CD8-positive, alpha-beta memory T cell (primary cell): ENCODE measurements at places on chromosomes 13 and 19.

GRCh38 chr19:47303966-47304365, 5.7 kb upstream of the C5AR1 start:
- DNase-seq = no peak

DNA sequence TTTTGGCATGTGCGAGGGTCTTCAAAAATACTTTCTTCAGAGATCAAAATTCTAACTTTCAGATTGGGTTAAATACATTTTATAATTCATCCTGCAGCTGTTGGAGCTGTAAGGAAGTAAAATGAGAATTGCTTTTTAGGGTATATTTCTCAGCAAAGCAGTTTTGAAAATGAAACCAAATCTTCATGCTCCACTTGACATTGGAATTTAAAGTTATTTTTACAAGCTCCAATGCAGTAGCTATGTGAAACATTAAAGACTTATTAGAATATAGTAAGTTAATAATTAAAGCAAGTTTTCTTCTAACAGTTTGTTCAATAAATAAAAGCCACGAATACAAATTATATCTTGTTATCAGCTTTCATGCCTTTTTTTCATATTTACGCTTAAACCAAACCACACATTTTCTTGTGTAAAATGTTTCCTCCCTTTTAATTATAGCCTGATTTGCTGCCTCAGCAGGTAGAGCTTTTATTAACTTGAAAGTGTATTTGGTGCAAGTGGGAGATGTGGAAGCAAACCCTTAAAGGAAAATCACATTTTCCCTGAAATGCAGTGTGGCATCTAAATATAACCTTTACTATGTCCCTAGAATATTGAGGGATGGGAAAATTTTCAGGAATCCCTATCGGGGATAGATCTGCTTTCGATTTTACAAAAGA, 12.4 kb upstream of the MICU2 start:
- DNase-seq = no peak

GRCh38 chr13:24348797-24349515, 39.6 kb downstream of the C1QTNF9 start:
- no peak for DNase-seq

DNA sequence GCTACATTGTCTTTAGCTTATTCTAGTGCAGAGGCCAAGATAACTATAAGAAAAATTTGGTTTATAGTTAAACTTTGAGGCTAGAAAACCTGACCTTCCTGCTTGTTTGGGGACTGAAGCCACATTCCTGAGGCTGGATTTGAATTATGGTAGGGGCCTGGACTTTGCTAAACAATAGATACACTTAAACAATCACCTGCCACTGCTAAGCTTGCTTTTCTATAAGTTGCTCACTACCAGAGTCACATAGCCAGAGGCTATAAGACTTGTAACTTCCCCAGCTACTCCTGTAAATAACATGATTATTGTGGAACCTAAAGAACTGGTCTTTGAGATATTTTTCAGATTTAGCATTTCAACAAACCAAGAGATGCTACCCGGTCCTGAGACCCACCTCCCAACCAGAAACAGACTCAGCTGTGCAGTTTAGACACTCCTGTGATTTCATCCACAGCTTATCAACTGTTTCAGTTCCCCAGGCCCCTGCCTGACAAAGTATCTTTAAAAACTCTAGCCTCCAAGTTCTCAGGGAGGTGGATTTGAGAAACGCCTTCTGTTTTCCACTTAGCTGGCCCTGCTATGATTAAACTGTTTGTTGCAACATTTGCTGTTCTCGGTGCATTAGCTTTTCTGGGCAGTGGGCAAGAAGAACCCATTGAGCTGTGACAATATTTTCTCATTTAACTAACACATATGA, 77.7 kb downstream of the MIPEP start:
- no peak for DNase-seq

DNA sequence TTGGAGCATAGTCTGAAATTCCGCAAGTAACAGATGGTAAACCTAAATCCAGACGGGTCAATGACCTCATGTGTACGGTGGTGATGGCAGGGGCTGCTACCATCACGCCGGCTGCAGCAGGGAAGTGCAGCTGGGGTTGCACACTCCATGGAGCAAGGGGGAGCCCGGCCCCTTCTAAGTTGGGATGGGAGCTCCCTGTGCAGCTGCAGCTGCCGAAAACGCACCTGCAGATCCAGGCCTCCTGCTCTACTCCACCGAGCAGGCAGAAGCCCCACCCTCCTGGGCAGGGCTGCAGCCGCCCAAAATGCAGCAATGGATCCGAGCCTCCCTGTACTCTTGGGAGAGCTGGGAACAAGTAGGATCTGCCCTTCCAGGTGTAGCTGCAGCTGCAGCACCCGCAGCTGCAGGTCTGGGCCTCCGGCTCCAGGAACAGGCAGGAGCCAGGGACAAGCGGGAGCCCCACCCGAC, 25.5 kb downstream of the KBTBD6 start:
- no peak for DNase-seq

DNA sequence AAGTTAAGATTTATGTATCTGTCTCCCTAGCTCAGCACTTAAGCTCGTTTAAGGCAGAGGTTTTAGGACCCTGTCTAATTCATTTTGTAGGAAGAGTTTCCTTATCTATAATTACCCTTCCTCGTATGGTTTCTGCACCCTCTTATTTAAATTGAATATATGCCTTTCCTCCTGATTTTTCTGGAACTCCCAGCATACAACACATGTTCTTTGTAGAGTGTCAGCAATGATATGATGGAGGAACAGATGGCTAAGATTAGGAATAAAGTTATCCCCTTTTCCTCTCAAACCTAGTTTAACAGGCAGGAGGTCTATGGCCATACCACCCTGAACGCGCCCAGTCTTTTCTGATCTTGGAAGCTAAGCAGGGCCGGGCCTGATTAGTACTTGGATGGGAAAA, 359.5 kb downstream of the PCDH17 start:
- no peak for DNase-seq

DNA sequence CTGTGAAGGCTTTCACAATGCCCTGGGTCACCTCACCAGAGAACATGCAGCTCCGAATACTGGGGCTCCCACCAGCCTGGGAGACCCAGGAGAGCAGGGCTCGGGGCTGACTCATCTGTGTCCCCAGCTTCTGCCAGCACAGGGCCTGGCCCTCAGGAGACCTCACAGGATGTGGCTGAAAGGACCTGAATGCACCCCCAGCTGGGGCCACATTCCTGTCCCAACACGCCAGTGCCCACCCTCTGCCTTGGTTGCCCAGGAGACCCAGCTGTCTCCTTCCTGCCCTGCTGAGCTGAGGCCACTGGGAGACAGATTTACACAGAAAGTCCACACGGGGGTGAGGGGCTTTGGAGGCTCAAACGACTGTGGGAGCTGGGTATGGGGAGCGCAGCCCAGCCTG, 11.9 kb downstream of the BCAT2 start:
- DNase-seq = no peak

GRCh38 chr19:35712567-35713505, 5.0 kb upstream of the KMT2B start:
- peak; percentile 30 for DNase-seq

- no peak for DNase-seq
These were observed 198.4 kb downstream of the COL4A1 start for GRCh38 chr13:110108348-110109139.

GRCh38 chr13:103067751-103068555, 1.7 kb upstream of the SLC10A2 start:
- DNase-seq = no peak

- DNase-seq = no peak
These were observed 834 bp downstream of the NKPD1 start for GRCh38 chr19:45159971-45160324.

GRCh38 chr13:46861959-46862358, 34.9 kb downstream of the HTR2A start:
- DNase-seq = no peak

DNA sequence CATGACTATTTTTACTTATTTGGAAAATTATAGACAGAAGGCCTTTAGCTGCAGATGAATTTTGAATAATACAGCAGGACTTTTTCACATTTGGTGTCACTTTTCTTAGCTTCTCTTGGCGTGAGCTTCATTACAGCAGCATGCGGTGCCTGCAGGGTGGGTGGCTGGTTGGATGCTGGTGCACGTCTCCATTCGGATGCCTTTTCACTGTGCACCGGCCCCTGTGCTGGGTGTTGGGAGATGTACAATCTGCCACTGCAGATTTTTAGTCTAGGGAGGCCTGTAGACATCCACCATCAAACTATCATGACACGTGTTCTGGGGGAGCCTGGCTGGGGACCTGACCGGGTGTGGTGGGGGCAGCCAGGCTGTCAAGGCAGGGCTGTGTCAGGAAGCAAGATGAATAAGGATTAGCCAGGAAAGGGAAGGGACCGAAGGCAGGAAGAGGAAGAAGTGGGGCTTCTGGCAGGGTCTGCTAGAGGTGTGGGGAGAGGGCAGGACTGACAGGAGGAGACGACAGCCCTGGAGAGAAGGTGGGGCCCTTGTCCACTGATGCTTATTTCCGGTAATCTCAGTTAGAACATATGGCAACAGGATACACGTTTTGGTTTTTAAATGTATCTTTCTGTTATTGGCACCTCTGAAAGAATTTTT, 88.8 kb downstream of the ARHGEF7 start:
- no peak for DNase-seq

- DNase-seq = no peak
These were observed 9.2 kb upstream of the ATP12A start for GRCh38 chr13:24670961-24671381.

GRCh38 chr13:103876571-103876970, 810.4 kb upstream of the SLC10A2 start:
- DNase-seq = no peak

DNA sequence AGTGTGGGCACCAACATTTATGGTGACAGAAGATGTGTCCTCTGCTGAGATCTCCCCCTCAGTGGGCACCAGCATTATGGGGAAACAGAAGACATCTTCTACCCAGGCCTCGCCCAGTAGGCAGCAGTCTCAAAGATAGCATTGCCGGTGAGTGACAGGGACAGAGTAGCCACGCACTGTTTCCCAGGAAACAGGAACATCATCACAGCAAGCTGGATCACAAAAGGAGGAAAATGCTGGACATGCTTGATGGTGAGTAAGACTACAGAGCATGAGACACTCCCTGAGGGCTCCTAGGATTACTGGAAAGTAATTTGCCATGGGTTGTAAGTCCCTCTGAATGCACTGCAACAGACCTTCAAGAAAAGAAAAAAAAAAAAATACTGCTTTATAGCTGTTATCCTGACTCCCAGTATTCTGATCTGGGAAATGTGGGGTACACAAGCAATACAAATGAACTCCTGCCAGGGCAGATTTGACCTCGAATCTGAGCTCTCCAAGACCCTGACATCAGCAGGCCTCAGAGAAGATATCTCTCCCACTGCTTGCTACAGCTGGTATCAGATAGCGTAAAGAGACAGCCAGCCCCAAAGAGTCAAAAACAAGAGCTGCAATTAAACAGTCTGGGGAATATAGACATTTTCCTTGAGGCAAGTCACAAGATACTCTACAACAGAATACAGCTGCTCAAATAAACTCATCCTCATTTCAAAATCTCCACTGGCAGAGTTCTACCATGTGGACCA, 180.4 kb downstream of the RBM26 start:
- DNase-seq = no peak

DNA sequence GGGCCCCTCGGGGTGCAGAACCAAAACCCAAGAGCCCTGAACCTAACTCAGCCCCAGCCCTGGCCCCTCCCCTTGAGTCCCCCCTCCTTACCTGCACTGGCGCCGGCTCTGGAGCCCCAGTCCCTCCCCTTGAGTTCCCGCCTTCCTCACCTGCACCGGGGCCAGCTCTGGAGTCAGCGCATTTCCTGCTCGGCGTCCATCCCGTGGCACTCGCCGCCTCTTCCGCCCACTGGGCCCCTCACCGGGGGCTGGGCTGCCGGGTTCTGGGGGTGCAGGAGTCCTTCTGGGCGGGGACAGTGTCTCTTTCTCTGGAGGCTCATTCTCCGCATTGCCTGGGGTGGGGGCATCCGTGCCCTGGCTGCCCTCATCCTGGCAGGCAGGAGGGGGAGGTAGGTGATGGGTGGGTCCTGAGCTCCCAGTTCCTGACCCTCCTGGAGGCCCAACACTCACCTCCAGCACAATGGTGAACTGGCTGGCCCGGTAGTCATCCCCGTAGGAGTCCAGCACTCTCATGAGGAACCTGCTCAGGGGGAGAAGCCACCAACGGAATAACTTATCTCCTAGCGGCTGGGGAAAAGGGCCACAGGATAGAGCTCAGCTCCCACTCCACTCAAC, 5.3 kb downstream of the NDUFA3 start:
- DNase-seq = peak; percentile 35

DNA sequence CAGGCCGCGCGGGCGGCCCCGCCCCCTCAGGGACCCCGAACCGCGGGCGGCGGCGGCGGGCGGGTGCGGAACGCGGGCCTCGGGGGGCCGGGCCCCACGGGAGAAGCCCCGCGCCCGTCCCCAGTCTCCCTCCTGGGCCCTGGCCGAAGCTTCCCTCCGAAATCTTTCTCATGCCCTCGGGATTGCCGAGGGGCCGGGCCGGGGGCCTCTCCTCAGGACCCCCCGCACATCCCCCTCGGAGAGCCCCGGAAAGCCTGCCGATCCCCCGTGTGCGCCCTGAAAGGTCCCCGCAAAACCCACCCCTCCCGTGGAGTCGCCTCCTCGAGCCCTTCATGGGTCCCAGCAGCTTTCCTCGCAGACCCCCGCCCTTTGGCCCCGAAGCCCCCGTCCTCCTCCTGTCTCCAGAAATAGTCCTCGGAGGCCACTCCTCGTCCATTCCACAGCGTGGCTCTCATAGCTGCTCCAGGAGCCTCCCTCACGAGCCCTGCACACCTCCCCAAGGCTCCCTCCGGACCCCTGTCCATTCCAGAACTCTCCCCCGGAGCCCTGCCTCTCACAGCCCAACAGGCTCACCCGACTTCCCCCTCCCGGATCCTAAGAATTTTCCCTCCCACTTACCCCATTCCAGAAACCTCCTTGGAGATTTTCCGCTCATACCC, 555 bp downstream of the SAMD4B start:
- no peak for DNase-seq

GRCh38 chr19:48330012-48330681, 4.8 kb downstream of the EMP3 start:
- peak; percentile 89 for DNase-seq
